ENCODE measurements at places on chromosomes 6 and 20.

GRCh38 chr6:107957308-107957908 lies 600 bp downstream of the SEC63 start:
- peak; percentile 65 for DNase-seq

DNA sequence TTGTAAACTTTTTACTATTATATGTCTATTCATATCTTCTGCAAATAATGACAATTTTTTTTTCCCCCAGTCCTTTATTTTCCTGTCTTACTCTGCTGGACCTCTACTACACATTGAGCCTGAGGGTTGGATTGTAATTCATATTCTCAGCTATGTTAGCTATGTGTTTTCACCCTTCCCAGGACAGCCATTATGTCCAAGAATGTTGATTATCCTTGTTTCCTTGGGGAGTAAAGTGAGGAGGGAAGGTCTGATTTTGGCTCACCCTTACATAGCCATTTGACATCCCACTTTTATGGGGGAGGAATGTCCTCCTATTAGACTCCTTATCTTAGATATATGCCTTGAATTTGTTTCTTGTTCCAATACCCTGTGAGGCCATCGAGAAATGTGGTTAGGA lies 17.6 kb upstream of the TBC1D32 start:
- DNase-seq = no peak

- DNase-seq = no peak
Measured at GRCh38 chr20:43837856-43838702, 76.6 kb upstream of the TOX2 start.

- no peak for DNase-seq
Measured at GRCh38 chr6:123771126-123771525, 32.5 kb upstream of the NKAIN2 start.

DNA sequence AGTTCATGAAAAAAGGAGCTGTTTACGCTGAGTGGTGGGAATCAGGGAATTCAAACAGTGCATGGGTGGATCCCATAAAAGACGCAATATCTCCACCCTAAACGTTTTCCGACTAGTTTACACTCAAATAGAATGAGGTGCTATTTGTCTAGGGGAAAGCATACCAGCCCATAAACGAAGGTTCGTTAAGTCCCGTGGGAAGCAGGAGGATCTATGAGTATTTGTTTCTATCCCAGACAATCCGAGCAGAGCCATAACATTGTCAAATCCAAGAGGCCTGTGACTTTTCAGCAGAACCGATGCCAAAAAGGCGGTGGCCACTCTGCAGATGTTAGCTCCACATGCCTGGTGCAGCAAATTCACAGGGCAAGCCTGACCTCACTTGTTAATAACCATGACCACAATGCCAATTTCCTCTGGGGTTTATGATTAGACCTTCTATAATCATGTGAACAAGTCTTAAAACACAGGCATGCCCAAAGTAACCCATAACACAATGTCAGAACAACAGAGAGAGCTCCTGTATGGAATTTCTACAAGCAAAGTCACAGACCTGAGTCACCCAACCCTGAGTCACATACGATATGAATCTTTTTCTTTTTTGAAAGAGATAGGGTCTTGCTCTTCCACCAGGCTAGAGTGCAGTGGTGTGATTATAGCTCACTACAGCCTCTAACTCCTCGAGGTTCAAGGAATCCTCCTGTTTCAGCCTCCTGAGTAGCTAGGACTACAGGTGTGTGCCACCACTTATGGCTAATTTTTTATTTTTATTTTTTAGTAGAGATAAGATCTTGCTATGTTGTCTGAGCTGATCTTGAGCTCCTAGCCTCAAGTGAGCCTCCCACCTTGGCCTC lies 123.3 kb downstream of the KIF13A start:
- no peak for DNase-seq

DNA sequence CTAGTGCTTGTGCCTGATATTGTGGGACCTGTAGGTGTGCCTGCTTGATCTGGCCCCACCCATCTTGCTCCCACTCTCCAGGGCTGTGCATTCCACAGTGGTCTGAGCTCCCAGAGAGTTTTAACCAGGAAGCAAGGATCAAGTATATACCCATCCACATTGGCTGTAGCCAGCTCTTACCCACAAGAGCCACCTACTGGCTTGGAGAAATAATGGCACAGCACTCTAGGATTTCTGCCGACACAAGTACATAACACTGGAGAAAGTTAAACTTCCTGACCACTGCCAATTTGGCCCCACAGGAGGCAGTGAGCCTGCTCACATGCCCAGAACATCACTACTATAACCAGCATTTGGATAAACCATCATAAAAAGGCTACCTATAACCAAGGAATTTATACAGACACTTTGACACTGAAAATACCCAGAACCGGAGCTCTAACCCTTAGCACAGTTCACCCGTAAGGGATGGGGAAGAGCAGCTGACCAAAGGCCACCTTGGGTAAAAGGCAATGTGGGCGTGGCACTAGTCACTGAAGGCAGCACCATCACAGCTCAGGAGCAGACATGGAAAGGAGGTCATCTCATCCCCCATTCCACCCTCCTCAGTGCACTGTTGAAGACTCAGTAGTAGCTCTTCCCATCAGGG lies 440.4 kb downstream of the BTBD3 start:
- DNase-seq = no peak

DNA sequence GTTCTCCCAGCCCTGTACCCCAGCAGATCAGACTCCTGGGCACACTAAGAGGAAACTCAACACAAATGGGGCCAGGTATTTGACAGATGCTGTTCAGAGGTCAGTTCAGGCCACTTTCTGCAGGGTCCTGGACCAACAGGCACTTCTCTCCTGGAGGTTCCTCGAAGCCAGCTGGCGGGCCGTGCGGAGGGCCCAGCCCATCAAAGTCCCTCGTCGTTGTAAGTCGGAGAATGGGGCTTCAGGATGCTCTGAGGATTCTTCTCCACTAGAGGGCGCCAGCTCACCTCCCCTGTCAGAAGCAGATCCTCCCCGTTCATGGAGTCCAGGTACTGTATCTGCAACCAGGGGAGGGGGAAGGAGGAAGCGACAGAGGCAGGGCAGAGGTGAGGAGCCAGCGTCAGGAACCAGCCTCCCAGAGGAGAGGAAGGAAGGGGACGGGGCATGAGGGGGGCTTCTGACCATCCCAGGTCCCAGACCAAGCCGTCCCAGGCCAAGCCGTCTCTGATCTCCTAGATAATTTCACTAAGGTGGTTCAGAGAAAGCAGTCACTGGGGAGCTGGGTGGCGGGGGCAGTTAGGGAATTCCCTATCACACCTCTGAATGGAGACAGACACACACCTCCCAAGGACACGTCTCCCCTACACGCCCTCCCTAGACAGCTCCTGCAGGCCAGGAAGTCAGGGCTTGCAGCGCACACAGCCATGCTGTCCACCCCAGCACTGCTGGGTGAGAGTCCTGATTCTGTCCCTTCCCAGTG lies 11.7 kb upstream of the FAM83C start:
- DNase-seq = peak; percentile 80

GRCh38 chr6:97626671-97627441 lies 343.8 kb upstream of the MMS22L start:
- DNase-seq = no peak

DNA sequence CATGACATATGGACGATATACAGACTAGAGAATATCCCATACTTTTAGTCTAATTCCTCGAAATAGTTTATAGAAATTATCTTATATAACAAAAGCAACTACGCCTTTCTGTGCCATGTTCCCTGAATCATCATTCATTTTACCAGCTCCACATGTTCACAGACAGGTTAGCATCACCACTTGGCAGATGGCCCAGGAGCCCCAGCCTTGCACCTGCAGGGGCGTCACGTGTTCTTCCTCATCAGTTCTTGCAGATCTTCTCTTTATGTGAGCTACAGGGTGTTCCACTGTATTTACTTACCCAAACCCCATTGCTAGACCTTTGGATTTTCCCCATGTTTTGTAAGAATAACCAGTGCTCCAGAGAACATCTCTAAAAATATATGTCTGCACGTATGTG lies 12.6 kb upstream of the BNIP5 start:
- no peak for DNase-seq

DNA sequence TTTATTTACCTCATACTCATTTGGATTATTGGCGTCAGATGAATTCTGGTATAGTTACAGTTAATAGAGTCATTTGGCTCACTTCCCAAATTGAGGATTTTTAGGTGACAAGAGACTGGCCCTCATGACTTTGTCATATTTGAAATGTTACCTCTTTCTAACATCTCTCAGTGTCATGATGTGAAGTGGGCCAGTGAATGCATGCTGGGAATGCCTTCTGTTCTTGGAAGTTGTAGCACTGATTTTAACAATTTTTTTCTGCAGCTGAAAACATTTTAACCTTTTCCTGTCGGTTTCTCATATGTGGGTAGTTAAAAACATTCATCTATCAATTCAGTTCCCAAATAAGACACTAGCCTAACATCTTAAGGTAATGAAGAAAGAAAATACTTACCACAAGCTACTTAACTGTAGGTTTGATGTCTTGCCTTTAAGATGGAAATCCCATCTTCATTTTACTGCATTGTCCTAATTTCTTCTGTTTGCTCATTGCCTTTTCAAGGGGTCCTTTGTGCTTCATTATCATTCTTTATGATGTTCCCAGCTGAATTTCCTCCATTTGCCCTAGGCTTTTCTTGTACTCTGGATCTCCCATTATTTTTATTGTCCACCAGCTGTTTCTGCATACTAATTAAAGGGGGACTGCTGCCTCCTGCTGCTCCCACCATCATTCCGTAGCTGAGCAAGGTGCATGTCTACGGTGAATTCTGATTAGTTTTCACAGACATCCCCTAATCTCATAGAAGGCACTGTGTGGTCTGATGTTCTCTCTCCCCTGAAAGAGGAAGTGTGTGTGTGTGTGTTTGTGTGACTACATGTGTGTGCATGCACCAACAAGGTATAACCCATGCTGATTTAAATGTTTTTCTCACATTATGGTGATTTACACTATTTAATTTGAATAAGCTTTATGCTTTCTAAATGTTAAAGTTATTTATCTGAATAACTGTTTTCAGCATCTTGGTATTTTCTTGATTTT lies 109.5 kb downstream of the B3GAT2 start:
- DNase-seq = no peak

- no peak for DNase-seq
Measured at GRCh38 chr20:19714579-19714840, 43.5 kb upstream of the RIN2 start.

GRCh38 chr6:169725125-169726048 lies 1.1 kb upstream of the PHF10 start:
- no peak for DNase-seq

DNA sequence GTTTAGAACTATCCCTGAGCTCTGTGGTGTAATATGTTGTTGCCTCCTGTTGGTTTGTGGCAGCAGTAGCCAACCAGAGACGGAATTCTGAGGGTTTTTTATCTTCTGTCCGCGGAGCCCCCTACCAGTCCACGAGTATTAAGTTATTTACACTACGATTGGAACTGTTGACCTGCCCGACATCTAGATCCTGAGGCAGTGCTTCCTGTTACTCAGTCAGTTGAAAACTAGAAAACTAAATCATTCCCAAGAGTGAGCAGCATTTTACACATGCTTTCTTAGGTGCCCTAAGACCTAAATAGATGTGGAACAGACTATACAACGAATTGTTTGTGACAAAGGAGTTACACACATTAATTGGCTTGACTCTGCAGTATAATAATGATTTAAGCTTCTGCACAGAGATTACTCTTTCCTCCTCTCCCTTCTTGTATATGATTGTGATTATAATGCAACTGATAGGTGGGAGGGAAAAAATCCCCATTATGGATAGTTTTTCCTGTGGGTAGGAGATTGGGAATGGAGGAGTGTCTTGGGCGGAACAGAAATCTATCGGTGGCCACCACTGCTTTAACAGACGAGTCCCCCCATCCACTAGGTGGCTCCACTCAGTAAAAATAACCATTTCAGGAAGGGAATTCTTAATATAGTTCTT lies 1.7 kb downstream of the LOC128125822 start:
- DNase-seq = peak; percentile 51

DNA sequence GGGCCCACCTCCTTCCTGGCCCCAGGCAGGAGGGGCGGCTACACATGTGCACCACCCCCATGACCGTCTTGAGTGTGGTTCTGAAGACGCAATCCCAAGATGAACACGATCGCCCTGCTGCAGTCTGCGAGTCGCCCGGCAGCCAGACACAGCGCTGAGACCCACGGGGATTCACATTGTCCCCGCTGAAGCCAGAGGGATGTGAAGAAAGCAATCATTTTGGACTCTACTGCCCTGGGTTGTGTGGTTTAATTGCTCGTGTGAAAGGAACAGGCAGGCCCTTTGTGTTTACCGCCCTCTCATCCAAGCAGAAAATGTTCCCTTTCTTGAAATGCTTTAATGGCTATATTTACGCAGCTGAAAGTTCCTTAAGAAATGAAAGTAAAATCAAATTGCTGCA lies 279.5 kb downstream of the TAF4 start:
- DNase-seq = no peak

DNA sequence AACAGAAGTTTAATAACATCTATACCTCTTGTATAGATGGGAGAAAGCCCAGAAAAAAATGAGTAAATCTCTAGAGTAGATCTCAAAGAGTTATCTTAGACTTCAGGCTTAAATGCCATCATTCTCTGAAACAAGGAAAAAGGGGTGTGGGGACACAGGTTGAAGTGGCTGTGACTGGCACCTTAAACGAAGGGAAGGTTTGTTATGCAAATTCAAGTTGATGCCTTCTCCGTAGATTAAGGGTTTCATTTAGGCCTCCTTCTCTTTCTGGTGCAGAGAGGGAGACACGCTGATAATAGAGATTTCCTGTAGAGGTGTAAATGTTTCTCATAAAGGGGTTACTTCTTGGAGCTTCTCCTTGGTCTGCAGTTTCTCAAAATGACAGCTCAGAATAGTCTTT lies 252.1 kb downstream of the CD83 start:
- no peak for DNase-seq

GRCh38 chr20:47487175-47487917 lies 14.3 kb upstream of the NCOA3 start:
- DNase-seq = peak; percentile 63

Measured in central memory CD4-positive, alpha-beta T cell (primary cell).